ENCODE measurements at places on chromosomes 3 and 15.

DNA sequence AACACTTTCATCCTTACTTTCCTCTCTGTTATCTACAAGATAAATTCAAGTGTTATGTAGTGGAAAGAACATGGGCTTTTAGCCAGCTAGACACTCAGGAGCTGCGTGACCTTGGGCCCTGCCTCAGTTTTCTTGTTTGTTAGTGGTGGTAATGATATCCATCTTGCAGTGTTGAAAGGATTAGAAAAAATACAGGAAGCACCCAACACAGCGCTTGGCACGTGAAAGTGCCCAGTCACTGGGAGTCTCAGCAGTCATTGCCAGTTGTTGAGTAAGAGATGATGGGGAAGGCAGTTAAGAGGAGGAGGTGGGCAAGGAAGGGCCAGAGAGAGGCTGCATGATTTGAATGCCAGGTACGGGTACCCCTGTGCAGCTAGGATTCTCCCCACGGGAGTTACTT, 5.3 kb downstream of the PDIA5 start:
- DNase-seq, result no peak

DNA sequence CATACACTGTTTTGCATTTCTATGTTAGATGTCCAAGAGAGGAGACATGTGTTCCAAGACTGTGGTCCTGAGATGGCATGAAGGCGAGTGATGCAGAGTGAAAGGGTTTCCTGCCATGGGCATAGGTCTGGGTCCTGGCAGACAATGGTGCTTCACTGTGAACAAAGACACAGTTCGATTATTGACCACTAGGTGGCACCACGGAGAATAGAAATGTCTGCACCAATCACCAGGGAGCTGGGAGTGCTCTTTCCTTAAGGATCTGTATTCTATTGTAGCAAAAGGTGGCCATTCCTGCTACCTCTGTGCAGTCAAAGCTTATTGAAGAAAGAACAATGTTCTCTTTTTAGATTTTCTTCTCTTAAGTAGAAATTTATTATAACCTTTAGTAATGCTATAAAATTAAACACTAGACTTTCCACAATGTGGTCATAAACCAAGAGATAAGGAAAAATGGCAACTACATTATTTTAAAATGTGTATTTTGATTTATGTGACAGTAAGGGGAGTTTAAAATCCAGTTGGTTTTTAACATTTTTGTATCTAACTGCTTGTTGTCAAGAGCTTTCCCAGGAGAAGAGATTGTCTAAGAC, 88.7 kb downstream of the GABRG3 start:
- DNase-seq, result no peak

- no peak for DNase-seq
Measured at GRCh38 chr3:169952045-169952444, 14.6 kb upstream of the SEC62 start.

DNA sequence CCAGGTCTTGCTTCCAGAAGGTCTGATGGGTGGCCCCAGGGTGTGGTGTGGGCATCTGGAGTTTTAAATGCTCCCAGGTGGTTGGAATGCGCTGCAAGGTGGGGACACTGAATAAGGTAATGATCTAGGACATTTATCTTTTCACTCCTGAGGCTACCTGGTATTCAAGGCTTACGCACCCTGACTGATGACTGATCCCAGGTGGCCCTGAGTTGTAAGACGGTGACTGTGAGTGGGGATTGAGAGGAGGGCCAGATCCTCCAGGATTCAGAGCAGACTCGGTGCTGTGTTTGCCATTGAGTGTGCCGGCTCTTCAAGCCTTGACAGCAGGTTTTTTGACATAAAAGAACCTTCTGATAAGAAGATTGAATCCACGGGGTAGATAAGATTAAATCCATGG, 40.3 kb downstream of the SLC6A20 start:
- no peak for DNase-seq

DNA sequence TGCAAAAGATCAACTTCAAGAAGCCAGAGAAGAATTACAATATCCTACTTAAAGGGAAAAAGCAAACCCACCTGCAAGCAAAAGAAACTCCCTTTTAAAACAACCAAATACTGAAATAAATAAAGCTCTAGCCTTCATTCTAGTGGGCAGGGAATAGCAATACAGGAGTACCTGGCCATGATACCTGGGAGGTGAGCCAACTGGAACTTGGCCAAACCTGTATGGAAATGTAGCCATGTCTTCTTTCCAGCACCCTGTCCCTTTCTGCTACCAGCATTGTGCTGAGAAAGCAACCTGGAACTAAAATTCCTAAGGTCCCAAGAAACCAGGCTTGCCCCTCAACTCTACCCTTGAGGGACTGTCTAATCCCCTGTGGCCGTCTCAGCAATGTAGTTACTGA, 530.0 kb downstream of the EPHB1 start:
- DNase-seq, result no peak

GRCh38 chr15:59247364-59247763, 40.7 kb downstream of the LDHAL6B start:
- peak; percentile 56 for DNase-seq

- no peak for DNase-seq
Measured at GRCh38 chr15:61828008-61828407, 232.2 kb downstream of the VPS13C start.

DNA sequence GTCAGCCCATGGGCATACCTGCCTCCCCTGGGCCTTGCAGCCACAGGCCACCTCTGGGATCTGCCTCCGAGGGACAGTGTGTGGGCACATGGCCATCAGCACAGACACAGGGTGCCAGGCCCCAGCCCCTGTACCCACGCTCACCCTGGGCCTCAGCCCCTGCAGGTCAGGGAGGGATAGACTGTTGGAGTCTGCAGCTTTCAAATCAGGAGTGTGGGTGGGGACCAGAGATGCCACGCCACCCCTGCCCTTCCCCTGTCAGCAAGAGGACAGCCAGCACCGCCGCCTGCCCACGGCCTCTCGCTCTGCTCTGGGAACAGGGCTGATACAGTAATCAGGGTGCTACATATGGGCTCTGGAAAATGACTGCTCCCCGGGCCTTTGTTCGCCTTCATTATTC, 72.7 kb downstream of the DNAJB8 start:
- no peak for DNase-seq

GRCh38 chr15:48602358-48603122, 43.0 kb downstream of the FBN1 start:
- DNase-seq, result no peak

DNA sequence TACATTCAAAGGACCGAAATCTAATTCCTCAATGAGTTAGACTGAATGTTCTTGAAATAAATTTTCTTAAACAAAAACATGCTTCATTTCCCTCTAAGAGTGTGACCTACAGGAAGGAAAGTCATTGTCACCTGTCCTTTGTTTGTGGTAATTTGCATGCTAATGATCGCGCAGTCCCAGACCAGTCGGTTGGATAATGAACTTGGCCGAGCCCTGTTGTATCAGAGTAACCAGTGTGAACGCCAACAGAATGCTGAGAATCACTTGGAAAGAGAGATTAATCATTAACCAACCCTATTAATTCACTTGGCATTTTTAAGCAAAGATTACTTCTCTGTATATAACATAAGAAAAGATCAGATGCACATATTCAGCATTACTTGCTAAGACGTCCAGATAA, 8.1 kb upstream of the ARNT2 start:
- no peak for DNase-seq

- DNase-seq, result no peak
Measured at GRCh38 chr15:74431645-74432044, 2.1 kb downstream of the SEMA7A start.

DNA sequence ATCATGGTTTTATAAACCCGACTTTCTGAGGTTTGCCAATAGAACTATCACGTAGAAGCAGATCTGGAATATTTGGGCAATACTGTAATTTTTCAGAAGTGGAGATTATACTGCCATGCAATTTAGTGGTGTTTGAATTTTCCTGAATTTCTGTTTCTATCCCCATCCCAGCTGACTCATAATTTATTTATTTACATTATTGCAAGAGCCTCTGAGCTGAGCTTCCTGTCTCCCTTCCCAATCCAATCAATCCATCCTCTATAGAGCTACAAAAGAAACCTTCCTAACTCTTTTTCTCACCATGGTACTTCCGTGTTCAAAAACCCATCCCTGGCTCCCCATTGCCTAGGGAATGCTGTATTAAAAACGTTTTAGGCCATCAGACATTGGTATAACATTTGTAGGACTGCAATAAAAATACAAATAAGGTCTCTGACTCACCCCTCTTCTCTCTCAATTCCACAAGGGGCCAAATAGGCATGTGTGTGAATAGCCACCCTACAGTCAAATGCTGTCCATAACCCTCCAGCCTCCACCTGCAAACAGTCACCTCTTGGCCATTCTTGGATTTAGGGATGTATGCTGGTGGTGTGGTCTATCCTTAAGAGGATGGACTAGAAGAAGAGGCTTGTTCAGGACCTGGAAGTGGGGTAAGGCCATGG, 190.7 kb downstream of the CD47 start:
- no peak for DNase-seq

GRCh38 chr3:134790065-134790464, 5.0 kb upstream of the EPHB1 start:
- DNase-seq, result no peak

DNA sequence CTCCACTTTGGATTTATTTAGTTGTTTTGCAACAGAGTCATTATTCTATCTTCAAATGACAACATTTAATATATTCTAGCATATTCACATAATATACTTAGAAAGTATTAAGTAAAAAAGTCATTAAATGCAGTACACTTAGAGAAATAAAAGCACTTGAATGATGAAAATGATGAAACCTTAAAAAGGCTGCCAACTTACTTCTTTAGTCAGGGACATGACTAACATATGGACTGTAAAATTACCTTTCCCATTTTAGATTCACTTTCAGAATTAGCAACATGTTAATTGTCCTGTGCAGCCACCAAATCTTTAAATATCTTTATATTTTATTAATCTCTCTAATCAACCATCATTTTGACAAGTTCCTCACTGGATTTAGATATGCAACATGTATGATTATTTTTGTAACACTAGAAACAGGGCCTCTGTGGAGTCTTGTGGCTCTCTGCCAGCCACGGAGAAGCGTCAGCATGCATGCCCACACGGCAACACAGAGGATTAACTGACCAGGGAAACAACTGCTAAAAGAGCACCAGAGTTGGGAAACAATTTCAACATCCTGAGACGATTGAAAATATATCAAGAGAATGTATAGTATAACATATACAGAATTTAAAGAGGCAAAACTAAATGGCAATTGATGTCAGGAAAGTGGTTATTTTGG, 95.7 kb downstream of the ANO10 start:
- no peak for DNase-seq

GRCh38 chr3:177642804-177643125, 445.5 kb upstream of the TBL1XR1 start:
- DNase-seq, result peak; percentile 56

GRCh38 chr15:73927003-73927475, 777 bp downstream of the LOXL1 start:
- DNase-seq, result peak; percentile 39

DNA sequence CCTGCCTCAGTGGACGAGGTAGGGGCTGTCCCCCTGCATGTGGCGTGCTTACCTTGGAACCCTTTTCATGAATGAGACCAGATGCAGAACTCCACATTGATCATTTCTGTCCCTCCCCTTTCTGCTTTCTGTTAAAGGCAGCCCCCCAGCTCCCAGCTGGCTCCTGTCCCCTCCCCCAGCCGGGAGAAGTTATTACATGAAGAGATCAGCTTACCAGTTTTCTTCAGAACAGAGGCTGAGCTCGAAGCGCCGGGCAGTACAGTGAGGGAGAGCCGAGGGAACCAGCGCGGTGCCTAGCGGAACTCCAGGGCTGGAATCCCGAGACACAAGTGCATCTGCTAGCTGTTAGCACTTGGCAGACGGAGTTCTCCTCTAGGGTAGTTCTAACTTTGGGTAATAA, 263.3 kb upstream of the NR2E3 start:
- DNase-seq, result no peak

DNA sequence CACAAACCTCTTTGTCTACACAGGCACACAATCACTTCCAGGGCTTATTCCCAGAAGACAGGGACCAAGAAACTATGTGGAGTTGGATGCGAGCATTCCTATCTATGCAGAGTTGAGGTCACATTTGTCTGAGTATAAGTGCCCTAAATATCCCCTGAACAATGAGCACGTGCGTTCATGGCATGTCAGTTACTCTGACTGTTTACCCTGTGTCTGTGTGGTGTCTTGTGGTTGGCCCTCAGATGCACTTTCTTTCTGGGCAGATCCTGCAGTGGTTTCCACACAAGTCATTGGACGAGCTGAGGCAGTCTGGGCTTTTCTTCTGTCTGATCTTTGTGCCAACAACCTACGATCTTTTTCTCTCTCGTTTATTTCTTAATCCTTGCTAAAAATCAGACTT, 134.5 kb downstream of the FBN1 start:
- no peak for DNase-seq

- DNase-seq, result no peak
Measured at GRCh38 chr3:156837115-156837514, 11.0 kb downstream of the LEKR1 start.

DNA sequence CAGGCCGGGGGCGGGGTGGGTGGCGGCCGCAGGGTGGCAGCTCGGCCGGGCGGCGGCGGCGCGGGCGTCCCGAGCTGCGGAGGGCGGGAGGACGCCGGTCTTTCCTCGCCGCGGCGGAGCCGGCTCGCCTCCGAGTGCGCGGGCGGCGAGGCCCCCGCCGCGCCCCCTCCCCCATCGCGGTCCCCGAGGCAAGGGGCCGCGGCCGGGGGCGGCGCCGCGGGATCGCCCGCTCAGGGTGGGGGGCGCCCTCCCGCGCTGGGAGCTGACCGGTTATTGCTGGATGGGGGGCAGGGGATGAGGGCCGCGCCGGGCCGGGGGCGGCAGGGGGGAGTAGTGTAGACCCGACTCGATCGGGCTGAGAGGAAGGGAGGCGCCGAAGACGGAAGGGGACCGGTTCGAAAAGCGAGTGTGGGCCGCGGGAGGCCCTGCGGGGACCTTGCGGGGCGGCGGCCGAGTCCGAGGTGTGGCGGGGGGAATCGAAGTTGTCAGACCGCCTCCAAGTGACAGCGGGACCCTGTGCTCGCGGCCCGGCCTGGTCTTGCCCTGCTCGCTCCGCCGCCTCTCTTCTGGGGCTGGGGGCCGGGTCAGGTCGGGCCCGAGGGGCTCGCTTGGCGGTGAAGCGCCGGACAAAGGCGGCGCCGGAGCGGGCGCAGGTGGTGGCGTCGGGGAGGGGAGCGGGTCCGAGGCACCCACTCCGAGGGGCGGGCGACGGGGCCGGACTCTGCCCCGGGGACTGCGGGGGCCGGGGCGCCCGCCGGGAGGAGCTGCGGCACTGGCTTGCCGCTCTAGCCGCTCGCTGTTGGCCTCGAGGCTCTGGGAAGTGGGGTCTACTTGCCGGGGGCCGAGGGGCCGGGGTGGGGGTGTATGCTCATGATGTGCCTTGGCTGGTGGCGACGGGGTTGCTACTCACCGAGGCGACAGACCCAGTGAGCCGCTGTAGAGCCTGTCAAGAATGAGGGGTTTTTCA, 1.1 kb downstream of the BAHD1 start:
- DNase-seq, result peak; percentile 28

GRCh38 chr3:81920816-81921215, 159.4 kb upstream of the GBE1 start:
- DNase-seq, result no peak

DNA sequence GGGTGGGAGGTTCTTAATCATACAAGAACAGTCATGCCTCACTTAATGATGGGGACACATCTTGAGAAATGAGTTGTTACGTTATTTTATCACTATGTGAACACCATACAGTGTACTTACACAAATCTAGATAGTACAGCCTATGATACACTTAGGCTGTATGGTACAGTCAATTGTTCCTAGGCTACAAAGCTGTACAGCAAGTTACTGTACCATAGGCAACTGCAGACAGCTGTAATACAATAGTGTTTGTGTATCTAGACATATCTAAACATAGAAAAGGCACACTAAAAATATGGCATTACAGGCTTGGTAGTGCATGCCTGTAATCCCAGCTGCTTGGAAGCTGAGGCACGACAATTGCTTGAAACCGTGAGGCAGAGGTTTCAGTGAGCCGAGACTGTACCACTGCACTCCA, 55.7 kb upstream of the PLXND1 start:
- no peak for DNase-seq

Measured in CD4-positive, alpha-beta T cell treated with Interleukin-17A for 1 hour (primary cell).